ENCODE measurements at places on chromosomes 6 and 20.

GRCh38 chr6:34671367-34671766 lies 25.2 kb downstream of the ILRUN start:
- DNase-seq = no peak

GRCh38 chr20:41180599-41181333 lies 43.4 kb downstream of the PLCG1 start:
- no peak for DNase-seq

GRCh38 chr6:149867876-149868640 lies 3.9 kb upstream of the LRP11 start:
- DNase-seq = no peak

- DNase-seq = no peak
These were observed 436.9 kb downstream of the HTR1B start for GRCh38 chr6:77026341-77026740.

DNA sequence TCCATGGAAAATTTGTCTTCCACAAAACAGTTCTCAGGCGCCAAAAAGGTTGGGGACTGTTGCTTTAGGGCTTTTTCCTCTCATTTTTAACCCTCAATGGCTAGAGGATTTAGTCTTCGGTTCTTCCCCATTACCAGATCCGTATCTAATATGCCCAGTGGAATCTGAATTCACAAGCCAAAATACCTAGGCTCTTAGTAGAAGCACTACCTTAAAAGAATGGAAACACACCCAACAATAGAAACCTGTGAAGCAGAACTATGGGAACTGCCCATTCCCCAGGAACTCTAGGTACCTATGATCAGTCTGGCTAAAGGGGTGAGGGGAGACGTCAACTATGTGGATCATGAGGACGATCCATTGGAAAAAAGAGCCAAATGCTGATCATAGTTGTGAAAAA lies 3.1 kb downstream of the TREML4 start:
- no peak for DNase-seq

DNA sequence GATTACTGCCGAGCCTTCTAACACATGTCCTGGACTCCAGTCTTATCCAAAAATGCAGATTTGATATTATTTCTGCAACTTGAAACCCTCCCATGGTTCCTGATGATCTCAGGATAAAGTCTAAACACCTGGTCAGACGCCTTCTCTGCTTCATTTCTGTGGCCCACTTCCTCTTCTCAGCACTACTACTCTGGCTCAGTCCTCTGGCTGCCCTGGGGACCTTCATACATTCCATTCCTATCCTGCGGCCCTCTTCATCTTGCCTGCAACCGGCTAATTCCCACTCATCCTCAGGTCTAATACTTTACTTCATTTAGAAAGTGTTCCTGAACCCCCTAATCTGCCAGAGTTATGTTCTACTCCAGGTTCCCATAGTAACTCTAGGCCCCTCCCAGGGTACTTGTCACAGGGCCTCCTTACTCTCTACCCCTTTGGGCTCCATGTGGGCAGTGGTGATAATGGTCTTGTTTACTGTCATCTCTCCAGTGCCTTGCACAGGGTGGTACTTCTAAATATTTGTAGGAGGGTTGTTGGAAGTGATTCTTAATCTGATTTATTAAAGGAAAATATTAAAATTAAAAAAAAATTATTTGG lies 18.9 kb downstream of the MAN1A1 start:
- DNase-seq = no peak

DNA sequence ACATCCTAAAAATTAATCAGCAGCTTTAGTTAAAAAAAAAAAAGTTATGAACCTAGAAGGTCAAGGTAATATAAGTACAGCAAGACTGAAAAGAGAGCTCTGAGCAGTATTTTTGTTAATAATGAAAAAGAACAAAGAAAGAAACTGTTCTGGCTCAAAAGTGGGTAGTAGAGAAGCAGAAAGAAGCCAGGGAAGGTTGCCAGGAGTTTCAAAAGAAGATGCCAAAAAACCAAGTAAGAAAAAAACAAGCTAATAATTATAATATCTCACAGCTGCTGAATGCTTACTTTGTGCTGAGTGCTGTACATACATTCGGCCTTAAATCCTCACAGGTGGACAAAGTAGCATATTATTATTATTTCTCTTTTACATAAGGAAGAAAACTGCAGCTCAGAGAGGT lies 31.9 kb downstream of the NRSN1 start:
- no peak for DNase-seq

DNA sequence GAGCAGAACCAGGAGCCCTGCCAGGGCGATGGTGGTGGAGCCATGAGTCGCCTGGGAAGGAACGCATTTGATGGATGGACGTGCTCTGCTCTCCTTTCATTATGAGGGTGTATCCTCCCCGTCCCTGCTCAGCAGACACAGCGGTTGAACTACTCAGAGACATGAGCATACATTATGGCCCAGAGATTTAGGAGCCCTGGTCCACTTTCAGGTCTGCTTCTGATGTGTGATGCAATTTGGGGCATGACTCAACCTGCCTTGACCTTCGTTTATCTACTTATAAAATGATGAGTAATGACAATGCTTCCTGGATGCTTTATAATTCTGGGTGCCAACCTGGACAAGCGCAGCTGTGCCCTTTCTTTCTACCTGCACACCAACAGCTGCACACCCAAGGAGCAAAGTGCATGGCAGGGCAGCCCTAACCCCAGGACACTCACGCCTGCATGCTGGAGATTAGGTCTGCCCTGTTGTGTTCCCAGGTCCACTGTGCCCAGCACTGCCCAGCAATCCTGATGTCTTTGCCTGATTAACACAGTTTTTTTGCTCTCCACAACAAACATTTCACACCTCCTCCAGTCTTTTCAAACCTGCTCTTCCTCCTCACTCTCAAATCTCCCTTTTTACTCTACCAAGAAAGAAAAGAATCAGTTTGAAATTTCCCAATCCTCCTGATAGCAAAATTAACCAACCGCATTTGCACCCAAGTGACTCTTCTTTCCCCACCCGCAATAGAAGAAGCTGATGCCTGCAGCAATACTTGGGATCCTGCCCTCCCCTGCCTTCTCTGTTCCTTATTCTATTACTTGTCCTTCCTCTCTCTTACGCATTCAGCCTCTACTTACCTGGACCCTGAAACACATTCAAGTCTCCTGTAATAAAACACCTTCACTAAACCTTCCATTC lies 81.2 kb downstream of the EZR start:
- DNase-seq = no peak

DNA sequence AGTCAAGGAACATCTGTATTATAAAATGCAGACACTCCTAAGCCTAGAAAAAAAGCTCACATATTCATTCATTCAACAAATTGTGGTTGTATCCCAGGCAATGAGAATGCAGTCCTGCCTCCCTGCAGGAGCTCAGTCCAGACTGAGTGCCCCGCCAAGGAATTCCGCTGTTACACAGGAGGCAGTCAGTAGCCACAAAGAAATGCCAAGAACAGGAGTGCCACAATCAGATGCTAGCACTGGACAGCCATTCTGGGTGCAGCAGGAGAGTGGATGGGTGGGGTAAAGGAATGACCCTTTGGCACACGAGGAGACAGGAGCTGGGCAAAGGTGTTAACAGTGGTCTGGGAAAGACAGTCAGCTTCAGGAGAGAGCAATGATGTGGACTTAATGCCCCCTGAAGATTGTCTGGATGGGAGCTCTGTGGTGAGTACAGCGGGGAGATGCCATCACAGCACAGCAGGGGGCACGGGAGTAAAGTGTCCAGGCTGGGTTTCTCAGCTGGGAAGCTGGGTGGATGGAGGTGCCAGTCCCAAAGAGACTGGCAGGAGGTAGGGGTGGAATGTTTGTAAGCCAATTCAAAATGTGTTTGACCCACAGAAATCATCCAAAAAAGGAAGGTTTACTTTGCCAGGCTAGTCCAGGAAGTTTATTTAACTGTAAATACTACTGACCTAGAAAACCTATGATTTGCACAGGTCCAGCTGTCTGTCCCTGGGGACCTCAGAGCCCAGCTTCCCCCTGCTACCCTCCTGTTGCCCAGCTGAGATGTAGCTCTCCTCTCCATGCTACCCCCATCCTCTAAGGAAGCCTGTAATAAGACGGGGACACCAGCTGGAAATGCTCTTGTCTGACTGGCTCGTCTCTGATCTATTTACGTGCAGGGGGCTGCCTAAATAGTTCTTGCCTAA lies 84.1 kb downstream of the SLC23A2 start:
- no peak for DNase-seq

DNA sequence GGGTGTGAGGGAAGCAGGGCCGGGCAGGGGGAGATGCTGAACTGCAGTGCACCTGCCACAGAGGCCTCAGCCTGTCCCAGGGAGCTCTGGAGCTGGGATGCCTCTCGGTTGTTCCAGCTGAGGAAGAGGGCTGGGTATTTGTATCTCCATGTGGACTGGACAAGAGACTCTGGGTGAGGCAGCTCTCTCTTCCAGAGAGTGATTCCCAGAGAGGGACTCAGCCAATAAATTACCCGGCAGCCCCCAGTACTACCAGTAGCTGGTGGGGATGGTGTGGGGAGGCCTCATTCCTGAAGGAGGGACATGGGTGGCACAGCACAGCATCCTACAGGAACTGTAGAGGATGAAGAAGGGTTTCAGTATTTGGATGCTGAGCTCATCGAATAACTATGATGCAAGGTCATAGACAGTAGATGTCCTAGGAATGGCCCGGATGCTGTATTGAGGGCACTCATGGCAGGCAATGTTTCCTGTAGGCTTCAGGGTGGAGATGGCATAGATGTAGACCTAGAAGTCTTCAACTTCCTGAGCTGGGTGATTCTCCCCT lies 1.4 kb downstream of the FGD2 start:
- DNase-seq = no peak

DNA sequence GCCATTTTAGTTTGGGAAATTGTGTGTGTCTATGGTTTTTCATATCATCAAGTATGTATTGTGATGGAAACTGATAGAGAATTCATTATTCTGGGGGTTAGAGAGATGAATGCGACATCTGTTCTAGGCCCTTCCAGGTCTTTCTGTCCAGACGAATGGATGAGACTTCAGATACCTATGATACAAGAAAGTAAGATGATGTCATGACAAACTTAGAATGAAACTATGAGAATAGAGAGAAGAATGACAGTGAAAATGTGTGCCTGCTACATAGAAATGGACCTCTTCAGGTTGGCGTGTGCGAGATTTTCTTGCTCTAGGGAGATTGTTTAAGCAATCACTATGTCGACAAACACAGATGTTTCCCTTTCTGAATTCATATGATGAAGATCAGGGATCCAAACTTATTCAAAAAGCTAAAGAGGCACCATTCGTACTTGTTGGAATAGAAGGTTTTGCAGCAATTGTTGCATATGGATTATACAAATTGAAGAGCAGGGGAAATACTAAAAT lies 76.1 kb downstream of the SCAND1 start:
- no peak for DNase-seq

DNA sequence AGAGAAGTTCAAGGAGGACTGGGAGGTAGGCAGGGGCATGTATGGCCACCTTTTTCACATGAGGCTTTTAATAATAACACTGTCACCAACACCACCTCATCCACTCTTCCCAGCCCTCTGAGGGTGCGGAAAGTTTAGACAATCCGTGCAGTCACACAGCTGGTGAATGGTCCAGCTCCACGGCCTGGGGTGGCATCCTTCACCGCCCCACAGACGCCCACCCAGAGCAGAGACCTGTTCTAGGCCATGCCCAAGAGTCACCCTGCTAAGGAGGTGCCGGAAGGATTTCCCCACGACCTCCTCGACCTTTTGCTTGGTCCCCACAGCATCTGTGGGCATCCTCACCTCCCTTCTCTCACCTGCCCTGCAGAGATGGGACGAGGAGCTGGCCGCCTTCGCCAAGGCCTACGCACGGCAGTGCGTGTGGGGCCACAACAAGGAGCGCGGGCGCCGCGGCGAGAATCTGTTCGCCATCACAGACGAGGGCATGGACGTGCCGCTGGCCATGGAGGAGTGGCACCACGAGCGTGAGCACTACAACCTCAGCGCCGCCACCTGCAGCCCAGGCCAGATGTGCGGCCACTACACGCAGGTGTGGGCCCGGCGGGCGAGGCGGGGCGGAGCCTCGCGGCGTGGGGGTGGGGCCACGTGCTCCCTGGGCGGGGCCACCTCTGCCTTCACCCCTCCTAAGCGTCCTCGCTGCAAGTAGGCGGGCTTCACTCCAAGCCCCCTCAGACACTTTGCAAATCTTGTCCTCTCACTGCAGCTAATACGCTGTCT lies 4.4 kb downstream of the PI16 start:
- DNase-seq = no peak

DNA sequence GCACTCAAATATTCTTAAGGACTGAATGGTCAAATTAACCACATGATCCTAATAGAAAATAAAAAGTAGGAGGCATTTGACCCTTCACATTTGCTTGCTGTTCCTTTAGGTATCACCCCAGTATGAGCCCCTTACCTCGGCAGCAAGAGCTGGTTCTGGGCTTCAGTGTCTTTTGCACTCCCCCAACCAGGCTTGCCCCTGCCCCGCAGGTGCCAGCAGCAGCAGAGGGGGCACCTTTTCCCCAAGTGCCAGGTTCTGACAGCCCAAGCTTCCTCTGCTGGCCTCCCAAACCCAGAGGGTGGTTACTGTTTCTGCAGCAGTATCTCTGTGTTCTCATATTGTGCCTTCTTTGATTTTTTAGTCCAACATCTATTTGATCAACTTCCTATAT lies 23.2 kb downstream of the UBE2V1 start:
- DNase-seq = no peak

DNA sequence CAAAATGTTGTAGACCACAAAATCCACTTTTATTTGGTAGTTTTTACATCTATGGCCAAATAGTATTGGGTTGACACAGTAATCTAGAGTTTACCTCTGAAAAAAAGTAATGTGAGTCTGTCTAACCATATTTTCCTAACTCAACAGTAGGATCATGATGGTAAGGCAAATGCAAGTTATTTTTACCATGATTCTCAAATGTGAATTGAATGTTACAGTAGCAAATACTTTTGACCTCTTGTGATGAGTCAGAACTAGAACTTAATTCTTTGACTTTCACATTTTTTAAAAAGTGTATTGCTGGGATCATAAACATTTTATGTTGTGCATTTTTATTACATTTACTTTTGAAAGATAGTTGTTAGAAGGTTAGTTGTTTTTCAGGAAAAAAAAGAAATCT lies 22.0 kb downstream of the RNF146 start:
- DNase-seq = no peak

- DNase-seq = no peak
These were observed 128.2 kb downstream of the BANF2 start for GRCh38 chr20:17827759-17828559.

DNA sequence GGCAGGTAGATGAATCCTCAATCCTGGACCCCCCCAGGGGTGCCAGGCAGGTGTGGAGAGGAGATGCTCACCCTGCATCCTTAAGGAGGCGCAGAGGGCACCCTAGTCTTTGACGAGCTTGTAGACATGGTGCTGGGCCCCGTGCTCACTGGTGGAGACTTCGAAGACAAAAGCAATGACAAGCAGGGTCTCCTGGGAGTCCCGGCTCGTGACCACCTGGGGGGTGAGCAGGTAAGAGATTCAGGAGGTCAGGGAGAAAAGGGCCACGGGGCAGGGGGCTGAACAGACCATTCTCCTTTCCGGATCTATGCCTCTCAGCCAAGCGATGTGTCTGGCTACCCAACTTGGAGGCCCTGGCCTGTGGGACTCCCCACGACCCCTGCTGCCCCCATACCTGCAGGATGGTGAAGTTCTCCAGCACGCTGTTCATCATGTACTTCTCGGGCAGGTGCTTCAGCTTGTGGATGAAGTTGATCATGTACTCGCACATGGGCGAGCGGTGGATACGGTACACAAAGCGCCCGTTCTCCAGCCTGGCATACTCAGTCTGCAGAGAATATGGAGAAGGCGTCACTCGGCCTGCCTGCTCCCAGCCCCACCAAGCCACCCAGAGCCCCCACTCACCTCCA lies 6.9 kb downstream of the RPL10A start:
- DNase-seq = no peak

GRCh38 chr20:63610581-63611435 lies 16.1 kb downstream of the GMEB2 start:
- no peak for DNase-seq
